Fibroblast of the aortic adventitia (primary cell): ENCODE measurements at places on chromosomes 12 and 14.

DNA sequence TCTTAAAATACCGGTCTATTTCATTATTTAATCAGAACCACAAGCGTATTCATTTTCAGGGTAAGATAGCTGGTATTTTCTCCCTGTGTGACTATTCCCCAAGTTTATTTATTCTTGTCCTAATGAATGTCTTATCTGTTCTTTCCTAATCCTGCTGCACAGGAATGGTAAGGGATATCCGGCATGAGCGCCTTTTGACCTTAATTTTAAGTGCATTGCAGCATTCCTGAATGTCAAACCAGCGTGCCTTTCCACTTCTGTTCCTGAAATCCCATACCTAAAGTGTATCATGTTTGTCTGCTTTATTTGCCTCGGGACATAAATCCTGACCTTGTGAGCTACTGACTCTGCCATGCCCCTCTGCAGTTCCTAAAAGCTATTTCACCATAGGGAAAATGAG is 1713.2 kb upstream of the FLRT2 start:
- DNase-seq: no peak

GRCh38 chr12:114954511-114955055 is 270.6 kb upstream of the TBX3 start:
- DNase-seq: no peak

DNA sequence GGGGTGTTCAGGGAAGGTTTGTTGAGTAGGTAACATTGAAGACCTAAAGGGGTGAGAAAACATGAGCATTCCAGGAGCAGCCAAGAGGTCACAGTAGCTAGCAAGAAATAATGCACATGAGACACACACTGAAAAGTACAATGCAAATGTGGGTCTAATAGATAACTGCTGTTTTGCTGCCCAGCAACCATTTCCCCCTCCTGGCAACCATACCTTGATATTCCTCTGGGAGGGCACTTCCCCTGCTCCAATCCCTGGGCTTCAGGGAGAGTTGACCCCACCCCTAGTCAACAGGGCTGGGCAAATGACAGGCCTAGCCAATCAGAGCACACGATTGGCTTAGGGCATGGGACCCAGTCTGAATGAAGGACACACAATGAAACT is 8.5 kb upstream of the ACTN1 start:
- no peak for DNase-seq

DNA sequence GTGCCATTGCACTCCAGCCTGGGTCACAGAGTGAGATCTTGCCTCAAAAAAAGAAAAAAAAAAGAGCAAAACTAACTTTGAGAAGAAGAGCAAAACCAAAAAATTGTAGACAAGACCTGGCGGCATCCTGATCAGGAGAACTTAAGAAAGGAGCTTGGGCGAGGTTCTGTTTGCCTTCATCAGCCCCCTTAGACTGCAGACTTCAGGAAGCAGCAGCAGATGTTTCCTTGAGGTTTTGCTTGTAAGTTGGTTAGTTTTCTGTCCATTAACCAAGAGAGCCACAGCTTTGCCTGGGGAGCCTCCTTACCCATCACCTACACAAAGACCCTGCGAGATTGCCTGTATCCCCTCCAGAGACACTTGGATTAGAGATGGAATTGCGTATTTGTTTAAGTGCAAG is 189.0 kb downstream of the AACS start:
- no peak for DNase-seq

DNA sequence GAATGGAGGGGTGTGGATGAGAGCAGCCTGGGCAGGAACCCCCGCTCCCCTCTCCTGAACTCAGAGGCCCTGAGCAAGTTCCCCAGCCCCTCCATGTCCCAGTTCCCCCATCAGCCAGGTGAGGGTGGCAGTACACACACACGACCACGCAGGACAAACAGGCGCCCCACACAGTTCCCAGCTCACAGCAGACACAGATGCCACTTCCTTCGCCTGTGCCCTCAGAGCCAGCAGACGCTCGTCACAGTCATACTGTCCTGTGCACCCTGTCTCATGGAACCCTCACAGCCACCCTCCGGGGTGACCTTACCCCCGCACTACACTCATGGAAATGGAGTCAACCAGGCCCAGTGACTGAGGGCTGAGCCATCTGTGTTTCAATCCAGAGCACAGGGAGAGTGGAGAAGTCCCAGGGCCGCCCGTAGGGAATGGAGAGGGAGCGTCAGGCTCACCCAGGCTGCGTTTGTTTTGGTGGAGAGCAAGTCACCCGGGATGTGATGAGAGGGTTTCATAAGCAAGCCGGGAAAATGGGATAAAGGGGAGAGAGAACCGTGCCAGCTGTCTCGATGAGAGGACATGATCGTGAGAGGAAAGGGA is 47.5 kb upstream of the DYNC1H1 start:
- DNase-seq: no peak

DNA sequence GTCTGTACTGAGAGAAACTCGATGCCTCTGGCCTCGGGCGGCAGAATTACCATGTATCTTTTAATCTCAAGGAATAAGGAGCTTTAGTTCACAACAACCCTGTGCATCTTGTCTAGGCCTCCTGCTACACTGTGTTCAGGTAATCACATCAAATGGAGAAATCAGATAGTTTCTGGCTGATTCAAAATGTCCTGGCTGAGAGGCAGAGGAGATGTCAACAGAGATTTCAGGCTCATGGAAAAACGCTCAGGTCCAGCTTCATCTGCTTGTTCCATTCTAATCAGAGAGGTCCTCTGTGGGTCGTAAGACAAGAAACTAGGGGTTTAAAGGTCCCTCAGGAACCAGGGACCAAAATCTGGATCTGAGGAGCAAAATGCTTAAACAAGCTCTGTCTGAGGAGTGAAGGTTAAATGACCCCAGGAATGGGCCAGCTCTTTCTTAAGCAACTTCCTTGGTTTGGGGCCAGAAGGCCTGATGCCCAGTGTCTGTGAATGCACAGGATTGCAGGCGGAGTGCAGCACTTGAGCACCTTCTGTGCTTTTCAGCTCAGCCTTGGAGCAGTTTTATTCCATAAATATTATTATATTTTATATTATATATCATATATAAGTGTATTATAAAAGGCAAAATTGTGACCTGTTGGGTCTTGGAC is 170.2 kb upstream of the PRICKLE1 start:
- peak; percentile 91 for DNase-seq

GRCh38 chr14:58914279-58914855 is 274.1 kb upstream of the DAAM1 start:
- DNase-seq: no peak

GRCh38 chr12:126903027-126903876 is 1363.7 kb upstream of the TMEM132C start:
- DNase-seq: no peak

DNA sequence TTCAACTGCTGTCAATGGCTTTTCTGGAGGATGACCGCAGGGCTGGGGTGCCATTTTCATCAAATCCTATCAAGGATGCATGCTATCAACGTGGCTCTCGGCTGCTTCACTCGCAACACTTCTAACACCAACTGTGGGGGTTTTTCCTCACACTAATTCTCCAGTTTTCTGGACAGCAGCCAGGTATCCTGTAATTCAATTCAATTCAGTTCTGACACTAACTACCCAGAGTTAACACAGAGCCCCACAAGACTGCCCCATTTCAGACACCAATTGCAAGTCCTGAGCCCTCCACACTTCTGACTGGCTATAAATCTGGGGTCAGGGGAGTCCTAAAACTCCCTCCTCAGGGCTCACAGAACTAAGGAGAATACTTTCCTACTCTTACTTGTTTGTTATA is 55.3 kb upstream of the TMCC3 start:
- no peak for DNase-seq

GRCh38 chr14:54200726-54201125 is 196.1 kb upstream of the CDKN3 start:
- DNase-seq: no peak

- peak; percentile 64 for DNase-seq
These were observed 12.7 kb downstream of the CCDC197 start for GRCh38 chr14:94009767-94010166.

GRCh38 chr14:96630281-96630680 is 128.1 kb downstream of the PAPOLA start:
- no peak for DNase-seq

DNA sequence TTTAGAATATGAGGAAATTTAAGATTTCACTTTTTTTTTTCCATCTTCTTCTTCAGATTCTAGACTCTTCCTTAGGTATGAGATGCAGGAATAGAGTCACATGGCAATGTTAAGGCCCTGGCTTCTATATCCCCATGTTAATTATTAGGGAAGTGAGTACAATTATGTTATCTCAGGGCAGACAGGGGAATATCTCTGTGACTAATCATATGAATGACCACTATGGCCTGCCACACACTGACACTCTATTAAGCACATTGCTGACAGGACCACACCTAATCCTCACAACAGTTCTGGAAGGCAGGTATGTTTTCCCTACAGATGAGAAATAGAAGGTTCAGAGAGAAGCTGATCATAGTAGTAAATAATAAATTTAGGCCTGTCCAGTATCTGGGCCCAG is 69.4 kb upstream of the PTPRQ start:
- no peak for DNase-seq

- DNase-seq: no peak
These were observed 3.9 kb upstream of the AMHR2 start for GRCh38 chr12:53419756-53420155.

DNA sequence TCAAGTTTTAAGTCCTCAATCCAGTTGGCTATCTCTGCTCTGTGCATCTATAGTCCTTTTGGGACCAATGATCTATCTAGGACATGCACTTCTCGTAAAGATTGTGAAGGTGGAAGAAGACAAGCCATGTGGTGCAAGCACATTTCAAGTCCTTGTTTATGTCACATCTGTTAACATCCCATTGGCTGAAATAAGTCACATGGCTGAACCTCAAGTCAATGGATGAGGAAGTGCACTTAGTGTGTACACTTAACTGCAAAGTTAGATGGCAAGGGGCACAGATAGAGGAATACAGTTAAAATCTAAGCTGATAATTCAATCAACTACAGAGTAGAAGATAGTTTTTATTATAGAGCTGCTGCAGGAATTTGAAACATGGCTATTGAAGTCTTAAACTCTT is 362.8 kb upstream of the TBX3 start:
- DNase-seq: no peak

DNA sequence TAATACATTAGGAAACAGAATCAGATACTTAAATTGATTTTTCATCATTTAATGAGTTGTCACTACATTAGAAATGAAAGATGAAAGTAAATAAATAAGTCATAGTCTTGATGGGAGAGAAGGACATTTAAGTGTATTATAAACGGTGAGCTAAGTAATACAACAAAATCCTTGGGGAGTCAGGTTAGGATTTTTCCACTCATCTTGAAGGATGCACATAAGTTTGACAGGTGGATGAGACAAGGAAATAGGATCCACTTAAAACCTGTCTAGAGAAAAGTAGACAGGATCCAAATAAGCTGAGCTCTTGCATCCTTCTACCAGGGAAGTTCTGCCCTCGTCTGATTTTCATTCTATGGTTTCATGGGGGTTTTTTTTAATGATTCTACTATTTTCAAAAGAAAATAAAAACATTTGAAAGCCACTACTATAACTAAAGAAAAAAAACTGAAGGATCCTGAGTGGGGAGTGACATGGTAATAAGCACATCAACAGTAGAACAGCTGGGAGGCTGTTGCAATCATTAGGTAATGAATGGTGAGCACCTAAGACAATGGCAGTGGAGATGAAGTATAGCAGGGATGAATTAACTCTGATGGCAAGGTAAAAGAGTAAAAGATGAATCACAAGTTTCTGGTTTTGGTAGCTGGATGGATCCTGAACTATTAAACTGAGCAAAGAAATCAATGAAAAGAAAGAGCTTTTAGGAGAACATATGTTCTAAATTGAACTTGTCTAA is 17.0 kb downstream of the CEP128 start:
- DNase-seq: no peak

DNA sequence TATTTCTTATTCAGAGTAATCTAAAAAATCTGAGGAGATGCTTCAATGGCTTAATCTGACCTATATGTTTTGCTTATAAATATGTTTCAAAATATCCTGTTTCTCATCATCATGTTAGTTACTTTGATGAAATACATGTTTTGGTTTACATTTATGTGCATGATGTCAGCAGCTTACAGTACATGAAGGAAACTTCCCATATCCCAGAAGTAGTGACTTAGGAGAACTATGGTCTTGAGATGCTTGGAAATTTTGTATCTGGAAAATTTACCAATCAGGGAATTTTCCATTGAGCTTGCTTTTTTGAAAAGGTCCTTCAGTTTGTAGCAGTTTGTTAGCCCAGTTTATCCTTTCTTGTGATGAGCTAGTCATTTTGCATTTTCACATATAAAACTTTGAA is 73.3 kb downstream of the RASSF8 start:
- DNase-seq: no peak

- DNase-seq: no peak
These were observed 368.7 kb upstream of the MIS18BP1 start for GRCh38 chr14:45621731-45622130.

GRCh38 chr12:67482751-67483661 is 165.5 kb upstream of the DYRK2 start:
- DNase-seq: peak; percentile 22

GRCh38 chr12:132521200-132521580 is 31.2 kb downstream of the FBRSL1 start:
- no peak for DNase-seq

GRCh38 chr12:30515351-30515750 is 180.3 kb downstream of the IPO8 start:
- peak; percentile 40 for DNase-seq

GRCh38 chr14:88225721-88226120 is 97.3 kb downstream of the KCNK10 start:
- DNase-seq: no peak
